ENCODE measurements at places on chromosomes 12 and 14. TPM values are rescaled to one million over a fixed set of nuclear protein-coding genes. Genes with fewer than 3 reads are reported as not detected.
A peak's percentile ranks its signal among the peaks of the same experiment; 100 is the strongest.

- H3K36me3 ChIP-seq: no peaks in the 10 kb centered on the region
- H3K27ac ChIP-seq: no peak overlapping the region
- H3K27me3 ChIP-seq: peaks cover 3% of the 10 kb centered on the region
- no peak overlapping the region for H3K4me3 ChIP-seq
- no peak for DNase-seq
- H3K4me1 ChIP-seq: peaks cover 3% of the 10 kb centered on the region
These were observed 96.2 kb downstream of the CPSF2 start for GRCh38 chr14:92217936-92218335.

- H3K36me3 ChIP-seq: peaks cover 21% of the 10 kb centered on the region
- peak overlapping the region; percentile 0 for H3K27ac ChIP-seq
- DNase-seq: no peak
- H3K4me1 ChIP-seq: peaks cover 57% of the 10 kb centered on the region
- no peaks in the 10 kb centered on the region for H3K27me3 ChIP-seq
These were observed 123.9 kb upstream of the FOXN3 start for GRCh38 chr14:89540830-89541470.

GRCh38 chr14:52694761-52695480 lies 437 bp downstream of the ERO1A start:
- H3K4me3 ChIP-seq: peak overlapping the region; percentile 88
- H3K27ac ChIP-seq: peak overlapping the region; percentile 98
- H3K4me1 ChIP-seq: peaks cover 38% of the 10 kb centered on the region
- peaks cover 34% of the 10 kb centered on the region for H3K36me3 ChIP-seq
- no peaks in the 10 kb centered on the region for H3K27me3 ChIP-seq

DNA sequence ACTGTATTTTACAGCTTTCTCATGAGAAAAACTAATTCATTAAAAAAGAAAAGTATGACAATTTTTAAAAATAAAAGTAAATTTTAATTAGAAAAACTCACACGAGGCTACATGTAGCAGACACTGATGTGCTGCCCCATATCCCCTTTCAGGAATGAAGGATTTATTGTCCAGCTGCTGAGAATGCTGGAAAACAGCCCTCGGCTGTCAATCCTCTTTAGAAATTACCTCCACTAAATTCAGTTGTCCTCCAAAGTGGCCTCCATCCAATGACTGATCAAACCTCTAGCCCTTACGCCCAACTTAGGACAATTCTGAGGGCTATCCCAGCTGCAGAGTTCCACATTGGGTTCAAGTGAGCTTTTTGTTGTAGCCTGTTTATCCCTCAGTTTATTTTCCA lies 29.8 kb upstream of the AP4S1 start:
- H3K27me3 ChIP-seq: no peaks in the 10 kb centered on the region
- no peak for DNase-seq
- H3K4me3 ChIP-seq: no peak overlapping the region
- peaks cover 35% of the 10 kb centered on the region for H3K36me3 ChIP-seq

DNA sequence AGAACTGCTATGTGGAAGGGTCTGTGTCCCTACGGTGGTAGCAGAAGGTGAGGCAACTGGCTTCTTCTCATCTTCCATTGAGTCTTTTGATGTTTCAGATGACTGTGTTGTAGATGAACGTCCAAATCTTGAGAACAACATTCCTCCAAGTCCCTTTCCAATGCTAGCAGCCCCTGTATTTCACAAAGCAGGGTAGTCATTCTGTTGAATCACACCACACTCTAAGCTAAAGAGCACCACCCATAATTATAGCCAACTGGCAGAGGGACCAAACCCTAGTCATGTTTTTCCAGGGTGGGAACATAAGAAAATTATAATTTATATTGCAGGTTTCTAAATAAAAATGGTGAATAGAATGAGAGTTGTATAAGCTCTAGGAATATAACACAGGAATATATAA lies 98.7 kb downstream of the DDHD1 start:
- H3K4me3 ChIP-seq: no peak overlapping the region
- peaks cover 5% of the 10 kb centered on the region for H3K4me1 ChIP-seq
- peaks cover 31% of the 10 kb centered on the region for H3K36me3 ChIP-seq
- no peak overlapping the region for H3K27ac ChIP-seq

The SLC8B1 gene
- total RNA-seq: 17.9 TPM

The SMAGP gene
- 0.86 TPM for total RNA-seq

The CIROP gene
- total RNA-seq: not detected

GRCh38 chr12:125159702-125160101 lies 94.5 kb downstream of the AACS start:
- no peaks in the 10 kb centered on the region for H3K27me3 ChIP-seq
- H3K4me1 ChIP-seq: no peaks in the 10 kb centered on the region
- H3K27ac ChIP-seq: no peak overlapping the region
- no peaks in the 10 kb centered on the region for H3K36me3 ChIP-seq
